ENCODE measurements at places on chromosomes 12 and 14. TPM values are rescaled to one million over a fixed set of nuclear protein-coding genes. Genes with fewer than 3 reads are reported as not detected.

Gene ADAM21
- total RNA-seq: 0.25 TPM

Gene ABHD12B
- total RNA-seq: not detected

Gene CLEC2B
- total RNA-seq: 16.5 TPM

- DNase-seq: no peak
These were observed 535.8 kb downstream of the FUT8 start for GRCh38 chr14:65948302-65948701.

GRCh38 chr14:64823305-64823861 is 56.3 kb downstream of the SPTB start:
- DNase-seq: peak; percentile 60

DNA sequence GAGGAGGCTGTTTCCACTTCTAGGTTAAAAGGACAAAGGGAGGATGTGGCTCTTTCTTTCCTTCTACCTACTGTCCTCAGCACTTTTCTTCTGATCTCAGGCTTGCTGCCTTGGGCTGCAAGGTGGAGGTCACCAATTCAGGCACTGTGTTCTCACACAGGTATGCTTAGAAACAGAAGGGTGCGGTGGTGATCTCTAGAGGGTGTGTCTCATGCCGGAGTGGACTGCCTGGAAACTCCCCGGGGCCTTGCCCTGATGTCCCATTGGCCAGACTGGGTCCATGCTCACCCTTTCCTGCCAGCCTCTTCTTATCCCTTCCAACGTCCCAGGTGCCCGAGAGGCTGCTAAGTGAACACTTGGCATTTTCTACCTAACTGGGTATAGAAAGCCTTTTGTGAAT is 1197.6 kb downstream of the AACS start:
- DNase-seq: no peak

DNA sequence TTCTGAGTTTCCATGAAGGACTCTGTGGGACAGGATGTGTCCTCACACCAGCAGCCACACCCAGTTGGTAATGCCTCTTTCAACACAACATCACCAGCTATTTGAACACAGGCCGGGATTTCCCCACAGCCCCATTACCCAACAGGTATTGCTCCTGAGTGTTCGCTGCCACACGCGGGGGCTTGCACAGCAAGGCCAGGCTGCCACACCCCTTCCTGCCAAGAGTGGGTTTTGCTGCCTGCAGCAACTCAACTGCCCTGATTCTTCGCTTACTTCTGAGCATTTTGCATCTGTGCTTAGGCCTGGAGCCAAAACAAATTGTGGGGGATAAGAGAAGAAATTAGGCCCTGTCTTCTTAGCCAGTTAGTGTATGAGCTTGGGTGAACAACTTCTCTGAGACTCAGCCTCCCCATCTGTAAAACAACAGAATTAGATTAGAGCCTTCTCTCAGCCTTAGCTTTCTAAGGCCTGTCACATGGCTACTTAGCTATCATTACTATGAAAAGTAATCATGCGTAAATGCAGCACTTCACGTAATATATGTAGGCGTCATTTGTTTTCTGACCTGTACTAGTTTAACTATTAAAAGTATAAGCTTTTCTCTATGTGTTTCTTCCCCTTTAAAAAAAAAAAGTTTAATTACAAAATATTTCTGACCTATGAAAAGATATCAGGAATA is 20.0 kb downstream of the CKAP4 start:
- DNase-seq: peak; percentile 24

DNA sequence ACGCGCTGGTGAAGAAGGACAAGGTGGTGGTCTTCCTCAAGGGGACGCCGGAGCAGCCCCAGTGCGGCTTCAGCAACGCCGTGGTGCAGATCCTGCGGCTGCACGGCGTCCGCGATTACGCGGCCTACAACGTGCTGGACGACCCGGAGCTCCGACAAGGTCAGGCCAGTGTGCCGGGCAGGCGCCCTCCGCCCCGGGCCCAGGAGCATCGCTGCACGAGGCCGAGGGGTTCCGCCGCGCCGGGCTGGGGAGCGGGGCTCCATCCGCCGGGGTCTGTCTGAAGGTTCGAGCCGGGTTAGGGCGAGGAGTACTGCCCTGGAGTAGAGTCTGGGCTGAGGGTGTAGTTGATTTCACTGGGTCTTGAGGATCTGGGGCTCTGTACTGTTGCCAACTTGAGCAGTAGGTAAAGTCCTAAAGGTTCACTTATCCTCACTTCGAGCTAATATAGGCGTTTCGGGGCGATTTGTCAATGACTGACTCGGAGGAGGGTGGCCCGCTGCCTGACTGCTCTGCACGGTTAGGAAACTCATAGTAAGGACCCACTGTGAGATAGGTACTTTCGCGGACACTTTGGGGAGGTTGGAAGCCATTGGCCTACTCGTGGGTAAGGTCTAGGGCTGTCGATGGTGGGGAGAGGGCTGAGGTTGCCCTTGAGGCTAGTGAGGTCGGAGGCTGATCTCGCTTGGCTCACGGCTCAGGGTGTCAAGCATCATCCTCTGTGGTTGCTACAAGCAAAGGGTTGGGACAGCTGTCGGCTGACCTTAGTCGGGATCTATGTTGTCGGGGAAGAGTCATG is 574 bp downstream of the GLRX5 start:
- no peak for DNase-seq

DNA sequence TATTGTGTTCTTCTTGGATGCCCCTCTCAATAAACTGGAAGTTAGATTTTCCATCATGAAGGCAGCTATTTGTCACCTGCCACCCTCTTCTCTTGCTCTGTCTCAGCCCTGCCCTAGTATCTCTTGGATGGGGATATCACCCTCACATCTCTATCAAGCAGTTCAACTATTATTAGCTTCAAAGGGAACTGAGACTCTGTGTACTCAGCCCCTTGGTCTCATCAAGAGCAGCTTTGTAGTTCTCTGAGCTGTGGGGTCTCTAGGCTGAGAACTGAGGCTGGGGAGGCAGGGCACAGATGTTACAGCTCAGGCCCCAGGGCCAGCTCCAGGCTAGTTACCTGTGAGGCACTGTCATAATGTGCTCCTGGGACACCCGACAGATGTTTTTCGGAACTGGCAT is 130.3 kb downstream of the DAD1 start:
- no peak for DNase-seq

- no peak for DNase-seq
These were observed 189.2 kb upstream of the DIO3 start for GRCh38 chr14:101371799-101372793.

DNA sequence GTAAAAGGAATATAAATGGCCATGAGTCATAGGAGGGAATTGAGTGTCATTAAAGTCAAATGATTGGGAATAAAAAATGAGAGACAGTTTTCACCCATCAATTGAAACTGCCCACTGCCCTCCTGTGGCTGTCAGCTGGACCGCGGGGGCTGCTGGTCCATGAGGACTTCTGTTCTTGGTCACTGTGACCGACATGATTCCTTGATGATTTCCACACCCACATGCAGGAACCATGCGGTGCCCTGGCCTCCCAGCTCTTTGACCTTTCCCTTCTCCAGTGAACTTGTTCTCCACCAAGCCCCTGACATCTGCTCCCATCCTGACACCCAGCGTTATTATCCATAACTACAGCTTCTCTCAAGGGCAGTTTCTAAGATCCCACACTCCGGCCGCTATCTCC is 48.4 kb downstream of the C12orf75 start:
- DNase-seq: peak; percentile 8

GRCh38 chr14:93986955-93987354 is 10.1 kb upstream of the CCDC197 start:
- DNase-seq: no peak

Measured in fibroblast of the aortic adventitia (primary cell).